Mucosa of gallbladder (tissue), 1 donor: ENCODE measurements at places on chromosomes 5 and 9. TPM values are rescaled to one million over a fixed set of nuclear protein-coding genes. Genes with fewer than 3 reads are reported as not detected.

DNA sequence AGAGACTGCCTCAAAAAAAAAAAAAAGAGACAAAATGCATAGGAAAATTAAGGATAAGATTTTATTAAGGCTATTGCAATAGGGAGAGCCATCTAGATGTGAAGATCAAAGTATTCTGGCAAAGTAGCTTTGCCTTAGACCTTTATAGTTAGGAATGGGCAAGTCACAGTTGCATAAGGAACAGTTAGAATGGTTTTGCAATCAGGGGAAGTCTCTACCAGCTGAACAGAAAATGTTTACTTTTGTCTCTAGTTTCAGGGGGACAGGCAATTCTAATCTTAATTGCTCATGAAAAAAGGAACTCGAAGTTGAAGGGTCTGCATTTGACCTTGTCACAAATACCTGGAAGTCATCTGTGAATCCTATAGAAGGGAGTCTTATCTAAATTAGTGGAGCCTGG lies 13.1 kb upstream of the ATP6V1G1 start:
- DNase-seq, result no peak

- DNase-seq, result no peak
Measured at GRCh38 chr9:127166111-127166510, 43.7 kb upstream of the ANGPTL2 start.

- no peak for DNase-seq
Measured at GRCh38 chr5:151257731-151258181, 4.8 kb downstream of the GM2A start.

DNA sequence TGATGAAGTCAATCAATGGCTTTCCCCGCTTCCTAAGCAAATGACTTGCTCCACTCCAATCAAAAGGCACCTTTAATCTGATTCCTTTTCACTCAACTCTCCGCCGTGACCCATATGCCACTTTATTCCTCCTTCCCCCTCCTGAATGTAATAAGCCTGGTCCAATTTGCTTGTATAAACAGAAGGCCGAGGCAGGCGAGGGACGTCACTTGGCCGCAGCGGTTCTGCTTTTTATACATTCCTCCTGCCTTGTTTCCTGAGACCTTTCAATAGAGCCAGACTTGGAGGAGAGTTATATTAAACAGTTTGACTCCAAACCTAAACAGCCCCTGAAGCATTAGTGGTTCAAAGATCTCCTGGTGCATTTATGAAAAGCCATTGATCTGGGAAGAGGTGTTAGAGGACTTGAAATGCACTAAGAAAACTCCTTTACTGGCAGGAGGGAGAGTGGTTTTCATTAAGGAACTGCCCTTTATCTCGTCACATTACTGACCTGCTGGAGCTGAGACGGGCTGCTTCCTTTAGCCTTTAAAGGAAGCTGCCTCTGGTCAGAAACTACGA lies 273.4 kb downstream of the SLIT3 start:
- peak; percentile 33 for DNase-seq

GRCh38 chr9:135036861-135037465 lies 50.5 kb upstream of the OLFM1 start:
- no peak for DNase-seq

DNA sequence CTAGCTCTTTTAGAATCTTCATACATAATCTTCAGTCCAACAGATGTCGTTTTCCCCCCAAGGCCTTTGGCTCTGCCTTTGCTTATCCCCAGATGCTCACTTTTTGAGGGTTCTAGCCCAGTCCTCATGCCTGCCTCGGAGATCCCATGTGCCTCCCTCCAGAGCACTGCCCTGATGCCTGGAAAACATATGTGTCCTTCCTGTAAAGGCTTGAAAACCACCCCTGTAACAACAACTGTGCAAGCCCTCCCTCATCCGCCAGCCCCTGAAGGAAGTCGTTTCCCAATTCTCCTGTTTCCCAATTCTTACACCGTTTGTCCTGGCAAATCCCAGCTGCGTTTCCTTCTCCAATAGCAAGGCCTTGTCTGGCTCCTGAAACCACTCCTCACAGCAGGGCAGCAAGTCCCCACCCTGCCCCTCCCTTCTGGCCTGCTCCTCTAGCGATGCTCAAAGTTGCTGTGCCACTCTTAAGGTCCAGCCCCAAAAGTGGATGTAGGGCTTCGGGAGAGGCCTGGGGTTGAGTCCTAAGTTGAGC lies 52.2 kb downstream of the SLC36A1 start:
- no peak for DNase-seq

GRCh38 chr9:119689879-119690278 lies 320.6 kb upstream of the BRINP1 start:
- no peak for DNase-seq

DNA sequence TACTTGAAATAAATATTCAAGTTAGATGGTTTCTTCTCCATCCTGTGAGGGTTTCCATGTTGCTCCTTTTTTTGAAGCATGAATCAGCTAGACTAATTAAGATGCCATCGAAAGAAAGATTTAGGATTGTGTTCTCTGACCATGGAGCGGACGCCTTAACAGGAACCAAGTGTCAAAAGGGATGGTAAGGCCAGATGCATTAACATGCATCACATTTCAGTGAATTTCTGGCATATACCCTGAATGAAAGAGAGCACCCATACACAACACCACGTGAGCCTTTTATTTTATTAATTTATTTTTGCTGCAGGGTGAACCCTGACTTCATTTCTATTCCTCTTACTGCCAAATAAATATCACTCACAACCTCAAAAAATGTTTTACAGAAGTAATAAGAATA lies 1045.3 kb upstream of the ARRDC3 start:
- no peak for DNase-seq

DNA sequence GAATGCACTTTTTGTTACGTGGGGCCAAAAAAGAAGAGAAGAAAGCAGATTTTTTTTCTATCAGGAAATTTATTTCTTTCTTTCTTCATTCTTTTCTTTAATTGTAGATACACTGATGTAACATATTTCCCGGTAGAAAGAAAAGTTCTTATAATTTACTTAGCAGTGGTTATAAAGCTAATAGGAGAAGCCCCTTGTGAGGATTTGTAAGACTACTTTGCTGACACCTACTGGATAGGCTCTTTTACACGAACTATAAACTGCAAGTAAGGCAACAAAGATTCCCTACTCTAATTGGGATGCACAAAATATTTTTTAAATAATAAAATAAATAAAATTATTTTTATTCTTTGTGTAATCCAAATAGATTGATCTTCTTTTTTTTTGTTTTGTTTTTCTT lies 284.4 kb downstream of the DNAH5 start:
- no peak for DNase-seq

The C8G gene
- total RNA-seq, result 110 TPM

The CLIC3 gene
- 2.2 TPM for total RNA-seq

The PCDHGB5 gene
- 12.4 TPM for total RNA-seq

The SPOCK1 gene
- total RNA-seq, result 13.6 TPM

The TRIM36 gene
- total RNA-seq, result 1.3 TPM

The IL17B gene
- total RNA-seq, result 0.52 TPM
